ENCODE measurements at places on chromosomes 12 and 14. TPM values are rescaled to one million over a fixed set of nuclear protein-coding genes. Genes with fewer than 3 reads are reported as not detected.
A peak's percentile ranks its signal among the peaks of the same experiment; 100 is the strongest.

GRCh38 chr14:31934767-31935266 is 142.3 kb upstream of the ARHGAP5 start:
- peak; percentile 66 for DNase-seq

The EEF1AKMT3 gene
- total RNA-seq, result 3.0 TPM

DNA sequence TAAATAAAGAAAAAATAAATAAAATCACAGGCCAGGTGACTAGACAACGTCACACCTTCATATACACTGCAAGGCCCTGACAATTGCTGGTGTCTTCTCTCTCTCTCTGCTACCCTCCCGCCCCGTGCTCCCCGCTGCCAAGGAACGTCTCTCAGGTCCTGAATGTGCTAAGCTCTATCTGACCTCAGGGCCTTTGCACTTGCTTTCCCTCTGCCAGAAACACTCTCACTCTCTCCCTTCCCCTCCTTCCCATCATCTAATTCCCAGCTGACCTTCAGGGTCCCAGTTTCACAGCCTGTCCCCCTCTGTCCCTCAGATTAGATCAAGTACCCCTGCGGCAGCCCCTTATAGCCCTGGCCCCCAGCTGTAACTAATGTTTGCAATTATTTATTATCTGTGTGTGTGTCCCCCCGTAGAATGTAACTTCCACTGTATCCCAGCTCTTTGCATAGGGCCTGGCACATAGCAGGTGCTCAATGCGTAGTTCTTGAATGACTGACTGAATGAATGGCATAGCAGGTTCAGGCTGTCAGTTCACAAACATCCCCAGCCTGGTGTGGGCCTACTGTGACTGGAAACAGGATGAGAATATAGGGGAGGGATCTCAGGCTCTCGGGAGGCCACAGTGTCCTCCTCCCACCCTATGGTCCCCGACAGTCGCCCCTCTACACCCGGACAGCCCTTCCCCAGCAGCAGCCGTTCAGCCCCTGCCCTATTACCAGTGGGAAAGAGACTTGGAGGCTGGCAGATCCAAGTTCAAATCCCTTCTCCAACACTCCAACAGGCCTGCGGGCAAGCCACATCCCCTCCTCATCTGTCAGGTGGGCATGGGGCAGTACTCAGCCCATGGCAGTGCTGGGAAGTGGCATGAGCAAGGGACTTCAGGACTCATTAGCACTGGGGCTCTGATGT is 6.6 kb downstream of the BEGAIN start:
- DNase-seq, result no peak

DNA sequence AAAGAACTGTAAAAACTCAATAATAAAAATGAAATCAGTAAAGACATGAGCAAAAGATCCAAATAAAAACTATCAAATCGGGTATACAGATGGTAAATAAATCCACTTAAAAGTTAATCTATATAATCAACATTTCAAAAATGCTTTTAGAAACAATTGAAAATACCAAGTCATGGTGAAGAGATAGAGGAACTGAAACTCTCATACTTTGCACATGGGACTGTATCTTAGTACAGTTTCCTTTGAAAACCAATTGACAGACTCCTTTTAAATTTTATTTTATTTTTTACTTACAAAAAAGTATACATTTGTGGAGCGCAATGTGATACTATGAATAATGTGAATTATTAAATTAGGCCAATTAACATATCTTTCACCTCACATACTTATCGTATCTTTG is 98.6 kb upstream of the FAR2 start:
- no peak for DNase-seq

The SERPINA5 gene
- total RNA-seq, result 0.06 TPM

- DNase-seq, result no peak
These were observed 830 bp downstream of the PPP4R3A start for GRCh38 chr14:91509083-91509877.

GRCh38 chr12:83954071-83954789 is 958.4 kb downstream of the SLC6A15 start:
- DNase-seq, result no peak

The OR6C2 gene
- not detected for total RNA-seq

The ZNF891 gene
- 1.0 TPM for total RNA-seq

- peak; percentile 80 for DNase-seq
These were observed 14.2 kb downstream of the BLTP3B start for GRCh38 chr12:100128512-100128908.

GRCh38 chr14:68669603-68670358 is 123.1 kb downstream of the ZFP36L1 start:
- DNase-seq, result no peak

The GPR84 gene
- not detected for total RNA-seq

- DNase-seq, result peak; percentile 22
These were observed 136.6 kb downstream of the SSPN start for GRCh38 chr12:26331960-26332359.

The SLC7A8 gene
- 2.4 TPM for total RNA-seq

DNA sequence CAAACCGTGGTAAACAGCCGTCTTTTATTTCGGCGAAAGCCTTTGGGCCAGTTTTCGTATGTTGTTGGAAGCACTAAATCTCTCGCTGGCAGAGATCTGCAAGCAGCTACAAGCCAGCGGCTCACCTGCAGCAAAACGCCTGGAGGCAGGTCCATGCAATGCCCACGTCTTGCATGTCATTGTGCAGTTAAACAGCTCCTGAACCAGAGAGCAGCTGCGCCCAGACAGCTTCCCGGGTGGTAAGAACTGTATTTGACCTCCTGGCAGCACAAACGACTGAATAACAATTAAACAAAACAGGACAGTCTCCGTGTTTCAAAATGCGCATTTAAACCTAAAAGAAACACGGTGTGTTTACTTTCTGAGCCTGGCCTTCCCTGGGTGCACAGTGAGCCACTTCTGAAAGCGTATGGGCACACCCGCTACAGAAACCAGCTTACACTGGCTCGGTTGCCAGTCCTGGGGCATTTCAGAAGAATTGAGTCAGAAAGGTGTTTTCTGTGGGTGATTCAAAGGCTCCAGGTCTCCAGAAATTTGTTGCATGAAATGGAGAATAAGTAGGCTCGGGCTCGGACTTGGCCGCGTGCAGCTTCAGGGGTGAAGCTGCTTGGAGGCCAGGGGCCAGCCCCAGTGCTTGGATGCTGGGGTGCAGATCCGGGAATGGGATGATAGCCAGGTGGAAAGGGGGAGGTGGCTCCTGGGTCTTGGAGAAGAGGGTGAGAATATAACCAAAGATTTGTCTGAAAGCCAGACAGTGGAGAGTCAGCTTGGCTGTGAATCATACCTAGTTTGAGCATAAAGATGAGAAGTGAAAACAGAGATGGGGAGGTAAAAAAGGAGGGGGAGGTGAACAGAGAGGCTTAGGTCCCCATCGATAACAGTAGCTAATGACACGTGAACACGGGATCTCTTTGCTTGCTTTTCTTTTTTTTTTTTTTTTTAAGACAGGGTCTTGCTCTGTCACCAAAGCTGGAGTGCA is 24.9 kb upstream of the FZD10 start:
- no peak for DNase-seq

The RNASE7 gene
- not detected for total RNA-seq

Data from LHCN-M2 (cell line).